ENCODE measurements at places on chromosomes 11 and 22.

- DNase-seq = no peak
These were observed 1.4 kb downstream of the SCO2 start for GRCh38 chr22:50523806-50524675.

GRCh38 chr11:1224491-1225385, 1.9 kb downstream of the MUC5B start:
- DNase-seq = no peak

DNA sequence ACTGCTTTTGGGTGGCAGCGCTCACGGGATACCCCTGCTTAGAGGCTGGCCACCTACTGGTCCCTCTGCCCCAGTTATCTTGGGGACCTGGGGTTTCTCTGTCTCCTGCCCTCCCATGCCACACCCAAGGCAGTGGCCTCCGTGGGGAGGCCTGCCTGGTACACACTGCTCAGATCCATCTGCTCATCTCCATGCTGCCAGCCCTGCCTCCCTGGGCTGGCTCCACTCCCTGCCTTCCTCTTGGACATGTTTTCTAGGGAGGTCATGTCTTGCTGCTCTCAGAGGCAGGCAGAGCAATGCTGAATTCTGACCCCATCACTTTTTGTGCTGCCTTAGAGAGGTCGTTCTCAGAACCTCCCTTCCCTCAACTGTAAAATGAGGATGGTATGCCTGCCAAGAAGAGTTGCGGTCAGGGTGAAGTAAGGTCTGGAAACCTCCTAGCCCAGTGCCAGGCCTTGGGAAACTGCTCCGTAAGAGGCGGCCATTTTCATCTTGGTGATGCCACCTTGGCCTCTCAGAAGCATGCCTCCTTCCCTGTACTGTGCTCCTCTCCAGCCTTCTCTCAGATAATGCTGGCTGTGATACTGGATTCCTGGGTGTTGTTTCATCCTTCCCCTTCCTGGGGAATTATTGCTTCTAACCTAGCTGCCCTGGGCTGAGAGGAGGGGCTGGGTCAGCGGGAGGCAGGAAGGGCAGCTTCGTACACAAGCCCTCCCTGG, 186.4 kb upstream of the ZBED5 start:
- DNase-seq = no peak

DNA sequence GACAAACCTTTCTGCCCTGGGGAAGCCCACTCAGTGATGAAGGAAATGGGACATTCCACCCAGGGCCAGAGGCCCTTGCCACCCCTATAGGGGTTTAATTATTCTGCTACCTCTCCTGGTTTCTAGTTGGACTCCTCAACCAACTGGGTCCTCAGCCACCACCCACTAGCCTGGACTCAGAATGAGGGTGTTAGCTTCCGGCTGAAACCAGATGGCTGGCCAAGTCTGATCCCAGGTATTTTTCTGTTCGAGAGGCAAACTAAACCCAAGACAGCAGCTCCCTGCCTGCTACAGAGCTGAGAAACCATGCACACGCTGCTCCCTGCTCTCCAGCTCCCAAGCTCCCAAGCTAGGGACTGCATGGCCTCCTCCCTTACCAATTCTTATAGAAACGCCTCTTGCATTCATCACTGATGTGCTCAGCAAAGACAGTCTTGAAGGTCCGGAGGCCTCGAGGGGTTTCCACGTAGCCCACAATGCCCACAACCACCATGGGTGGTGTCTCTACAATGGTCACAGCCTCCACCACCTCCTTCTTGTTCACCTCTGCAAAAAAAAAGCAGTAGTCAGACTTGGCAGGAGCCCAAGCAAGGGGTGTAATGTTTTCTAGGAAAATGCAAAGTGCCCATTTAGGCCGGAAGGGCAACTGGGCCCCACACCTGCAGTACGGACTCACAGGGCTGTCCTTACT, 2.2 kb downstream of the RPL3 start:
- no peak for DNase-seq

DNA sequence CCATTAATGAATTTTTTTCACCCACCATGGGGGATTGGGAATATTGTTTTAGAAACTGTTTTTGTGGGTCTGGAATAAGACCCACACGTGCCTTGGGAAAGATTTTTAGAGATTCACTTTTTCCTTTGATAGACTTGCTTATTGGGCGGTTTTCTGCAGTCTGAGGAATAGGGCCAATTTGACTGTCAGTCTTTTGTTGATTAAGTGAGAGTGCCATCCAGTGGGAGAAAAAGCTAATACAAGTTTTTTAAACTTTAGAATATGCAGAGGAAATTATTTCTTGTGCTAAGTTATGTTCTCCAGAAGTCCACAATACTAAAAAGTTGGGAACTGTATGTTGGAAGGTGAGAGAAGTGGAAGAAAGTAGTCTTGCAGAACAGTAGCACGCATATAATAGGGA, 56.1 kb downstream of the PRMT3 start:
- DNase-seq = no peak

GRCh38 chr22:20130731-20131596, 640 bp upstream of the ZDHHC8 start:
- peak; percentile 79 for DNase-seq

DNA sequence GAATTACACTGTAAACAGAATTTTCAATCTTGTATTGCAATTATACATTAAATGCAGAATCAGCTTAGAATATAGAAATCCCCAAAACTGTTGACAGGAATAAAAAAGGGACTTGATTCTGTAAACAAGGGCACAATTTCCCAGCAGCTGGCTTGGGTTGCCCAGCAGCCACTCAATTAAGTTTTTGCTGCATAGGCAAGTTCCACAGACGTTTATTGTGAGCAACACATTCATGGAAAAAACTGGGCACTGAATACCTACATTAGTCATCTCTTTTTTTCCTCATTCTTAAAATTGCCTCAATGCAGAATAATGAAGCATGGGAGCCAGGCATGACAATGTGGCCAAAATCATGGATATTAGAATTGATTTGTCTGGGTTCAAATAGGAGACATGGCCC, 421.8 kb upstream of the ANO5 start:
- no peak for DNase-seq

DNA sequence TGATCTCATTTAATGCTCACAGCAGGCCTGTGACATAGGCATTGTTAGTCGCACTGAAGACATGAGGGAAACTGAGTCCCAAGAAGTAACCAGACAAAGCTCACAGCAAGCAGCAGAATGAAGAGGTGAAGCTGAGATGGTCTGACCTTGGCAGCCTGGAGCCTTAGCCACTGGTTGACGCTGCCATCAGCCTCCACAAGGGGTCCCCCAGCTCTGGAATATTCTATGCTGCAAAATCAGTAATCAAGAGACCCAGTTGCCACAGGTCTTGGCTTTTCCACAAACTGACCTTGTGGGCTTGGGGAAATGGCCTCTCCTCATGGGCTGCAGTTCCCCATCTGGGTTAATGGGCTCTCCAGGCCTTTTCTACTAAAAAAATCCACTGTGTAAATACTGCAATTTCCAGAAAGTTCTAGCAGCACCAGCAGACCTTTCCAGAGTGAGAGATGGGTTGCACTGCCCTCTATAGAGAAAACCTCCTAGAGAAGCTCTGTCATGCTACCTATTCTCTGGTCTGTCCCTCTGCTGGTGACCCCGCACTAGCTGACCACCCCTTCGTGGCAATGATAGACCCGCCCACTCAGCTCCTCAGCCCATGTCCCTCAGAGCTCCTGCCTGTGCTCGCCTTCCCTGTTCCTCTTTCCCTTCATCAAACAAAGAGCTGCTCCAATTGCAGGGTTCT, 22.6 kb upstream of the ISX start:
- no peak for DNase-seq

GRCh38 chr11:15526032-15526431, 411.3 kb downstream of the INSC start:
- DNase-seq = no peak

DNA sequence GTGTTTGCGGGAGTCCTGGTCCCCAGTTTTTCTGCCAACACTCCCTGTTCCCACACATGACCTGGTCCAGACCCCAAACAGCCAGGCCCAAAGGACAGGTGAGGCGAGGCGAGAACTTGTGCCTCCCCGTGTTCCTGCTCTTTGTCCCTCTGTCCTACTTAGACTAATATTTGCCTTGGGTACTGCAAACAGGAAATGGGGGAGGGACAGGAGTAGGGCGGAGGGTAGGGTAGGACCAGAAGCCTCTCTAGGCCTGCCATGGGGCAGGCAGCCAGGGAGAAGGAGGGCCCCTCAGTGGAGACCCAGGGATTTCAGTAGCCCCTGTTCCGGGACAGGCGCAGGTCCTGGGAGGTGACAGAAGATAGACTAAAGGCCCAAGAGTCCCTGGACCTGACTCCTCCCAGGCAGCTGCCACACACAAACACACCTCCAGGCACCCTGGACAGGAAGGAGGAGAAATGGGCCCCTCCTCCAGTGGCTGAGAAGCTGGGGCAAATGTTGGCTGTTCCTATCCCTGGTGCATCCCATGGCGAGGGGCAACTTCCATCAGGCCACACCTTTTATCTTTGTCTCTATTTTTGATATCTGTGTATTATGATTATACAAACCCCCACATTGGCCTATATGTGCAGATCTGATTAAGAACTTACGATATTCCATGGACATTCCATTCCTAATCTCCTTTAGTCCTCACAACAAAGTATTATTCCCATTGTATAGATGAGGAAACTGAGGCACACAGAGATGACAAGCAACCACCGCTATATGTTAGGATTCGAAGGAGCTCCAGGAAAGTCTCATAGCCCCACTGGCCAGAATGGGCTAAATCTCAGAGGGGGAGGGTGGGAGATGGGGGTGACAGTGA, 626 bp upstream of the F2 start:
- no peak for DNase-seq

GRCh38 chr11:109867784-109868183, 225.4 kb upstream of the ZC3H12C start:
- no peak for DNase-seq

- peak; percentile 71 for DNase-seq
These were observed 399 bp downstream of the ZNF143 start for GRCh38 chr11:9461063-9461759.

GRCh38 chr11:11167806-11168205, 185.2 kb downstream of the CSNK2A3 start:
- no peak for DNase-seq

GRCh38 chr11:20429216-20429615, 41.7 kb downstream of the PRMT3 start:
- no peak for DNase-seq

DNA sequence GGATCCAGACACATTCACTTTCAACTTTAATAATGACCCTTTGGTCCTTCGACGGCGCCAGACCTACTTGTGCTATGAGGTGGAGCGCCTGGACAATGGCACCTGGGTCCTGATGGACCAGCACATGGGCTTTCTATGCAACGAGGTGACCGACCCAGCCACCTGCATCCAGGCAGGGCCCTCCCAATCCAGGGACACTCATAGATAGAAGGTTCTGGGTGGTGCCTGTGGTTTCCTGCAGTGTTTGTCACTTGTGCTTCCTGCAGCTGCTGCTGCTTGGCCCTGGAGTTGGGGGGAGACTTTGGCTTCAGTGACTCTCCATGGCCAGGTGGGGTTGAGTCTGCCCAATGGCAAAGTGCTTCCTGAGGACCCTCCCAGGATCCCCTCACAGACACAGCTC, 7.3 kb downstream of the APOBEC3B start:
- no peak for DNase-seq

- DNase-seq = no peak
These were observed 10.1 kb upstream of the MRPL23 start for GRCh38 chr11:1936781-1937615.

- DNase-seq = no peak
These were observed 314.5 kb upstream of the CCDC90B start for GRCh38 chr11:83600661-83601060.

DNA sequence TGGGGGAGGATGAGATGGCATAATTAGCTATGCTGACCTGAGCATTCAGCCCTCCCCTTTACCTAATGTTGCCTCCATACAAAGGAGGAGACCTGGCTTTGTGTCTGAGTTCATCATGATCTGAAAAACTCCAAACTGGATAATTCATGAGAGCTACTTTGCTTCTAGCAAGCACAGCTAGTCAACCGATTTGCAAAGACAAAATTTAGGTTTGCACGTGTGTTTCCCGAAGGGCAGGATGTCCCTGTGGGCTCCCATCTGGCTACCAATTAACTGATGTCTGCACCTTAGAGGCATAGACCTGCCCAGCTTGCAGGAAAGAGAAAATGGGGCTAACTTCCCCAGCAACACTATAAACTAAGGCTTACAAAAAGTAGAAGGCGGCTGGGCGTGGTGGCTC, 42.2 kb upstream of the POU2AF1 start:
- no peak for DNase-seq

DNA sequence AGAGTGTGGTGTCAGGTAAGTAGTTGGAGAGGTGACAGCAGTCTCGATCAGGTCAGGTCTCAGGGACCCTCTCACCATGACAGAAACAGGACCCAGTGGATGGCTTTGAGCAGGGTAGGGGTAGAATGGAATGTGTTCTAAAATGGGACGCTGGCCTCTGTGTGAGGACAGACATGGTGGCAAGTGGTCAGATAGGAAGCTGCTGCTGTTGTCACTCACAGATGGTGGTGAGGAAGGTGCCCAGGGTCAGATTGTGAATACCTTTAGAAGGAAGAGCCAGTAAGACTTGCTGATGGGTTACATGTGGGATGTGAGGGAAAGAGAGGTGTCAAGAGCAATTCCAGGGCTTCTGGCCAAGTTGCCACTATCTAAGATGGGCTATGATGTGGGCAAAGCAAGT, 596.3 kb downstream of the NTM start:
- DNase-seq = no peak

GRCh38 chr22:50303848-50304527, 3.5 kb downstream of the PLXNB2 start:
- DNase-seq = no peak

- no peak for DNase-seq
These were observed 2.2 kb downstream of the TNKS1BP1 start for GRCh38 chr11:57322256-57323166.

- peak; percentile 89 for DNase-seq
These were observed at the start of gene PPP2R5B for GRCh38 chr11:64923944-64924909. TSS of gene PPP2R5B (plus strand) at chr11:64924689. CDS start at chr11:64925735, 1,046 bp downstream.

DNA sequence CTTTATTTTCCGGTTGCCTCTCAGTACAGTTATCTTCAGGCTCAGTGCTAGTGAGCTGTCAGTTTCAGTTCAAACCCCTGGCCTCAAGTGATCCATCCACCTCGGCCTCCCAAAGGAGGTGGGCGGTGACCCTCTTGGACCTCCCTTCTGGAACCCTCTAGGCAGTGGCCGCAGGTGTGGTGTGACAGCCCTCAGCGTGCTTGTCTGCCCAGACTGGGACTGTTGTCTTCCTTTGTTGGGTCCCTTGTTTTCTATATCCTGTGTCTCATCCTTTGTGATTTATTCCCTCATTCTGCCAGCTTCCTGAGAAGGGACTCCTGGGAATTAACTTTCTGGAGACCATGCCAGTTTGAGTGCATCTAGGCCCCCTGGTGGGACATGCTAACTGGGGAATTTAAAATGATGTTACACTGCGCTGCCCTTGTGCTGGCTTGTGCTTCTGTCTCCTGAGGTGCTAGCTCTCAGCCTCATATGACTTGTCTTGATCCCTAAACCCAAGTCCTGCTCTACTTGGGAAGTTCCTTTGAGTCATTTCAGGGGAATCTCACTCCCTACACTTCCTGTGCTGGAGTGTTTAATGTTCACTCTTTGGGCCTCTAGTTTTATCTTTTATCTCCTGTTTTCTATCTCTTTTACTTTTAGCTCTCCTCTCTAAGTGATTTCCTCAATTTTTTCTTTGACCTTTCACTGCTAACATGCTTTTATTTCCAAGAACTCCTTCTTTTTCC, 19.4 kb downstream of the MED15 start:
- no peak for DNase-seq
